ENCODE measurements at places on chromosomes 4 and X.

DNA sequence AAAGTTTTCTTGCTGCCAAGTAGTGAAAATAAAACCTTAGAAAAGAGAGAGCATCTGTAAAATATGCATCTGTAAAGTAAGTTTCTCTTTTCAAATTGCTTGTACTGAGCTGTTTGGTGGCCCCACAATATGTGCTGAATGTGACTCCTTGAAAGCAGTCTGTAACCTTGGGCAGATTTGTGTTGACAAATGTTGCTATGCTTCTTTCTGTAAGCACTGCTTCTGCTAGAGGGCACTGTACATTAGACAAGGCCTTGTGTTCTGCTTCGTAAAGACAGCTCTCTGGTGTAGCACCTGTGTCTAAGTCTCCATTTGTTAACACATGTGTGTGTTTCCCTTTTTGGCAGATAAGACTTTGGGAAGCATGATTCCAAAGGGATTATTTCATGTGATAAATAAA is 56.6 kb upstream of the NRK start:
- DNase-seq = no peak
- no peaks in the 10 kb centered on the region for H3K4me1 ChIP-seq
- H3K27me3 ChIP-seq = no peaks in the 10 kb centered on the region
- H3K4me3 ChIP-seq = no peak overlapping the region
- H3K27ac ChIP-seq = no peak overlapping the region

DNA sequence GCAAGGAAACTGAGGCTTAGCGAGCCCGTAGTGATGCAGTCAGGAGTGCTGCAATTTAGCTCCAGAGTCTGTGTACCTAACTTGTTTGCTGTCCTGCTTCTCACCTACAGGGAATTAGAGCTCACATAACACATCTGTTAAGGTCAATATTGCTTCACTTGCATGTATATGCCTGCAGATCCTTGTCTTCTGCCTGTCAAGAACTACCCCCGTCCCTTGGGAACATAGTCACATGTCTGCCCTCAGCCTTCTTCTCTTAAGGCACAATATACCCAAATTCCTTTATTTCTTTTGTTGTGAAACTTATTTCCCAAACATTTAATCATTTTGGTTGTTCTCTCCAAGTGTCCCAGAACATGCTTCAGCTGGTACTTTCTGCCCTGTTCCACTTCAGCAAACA is 103.3 kb upstream of the LEF1 start:
- H3K27me3 ChIP-seq = no peaks in the 10 kb centered on the region
- H3K36me3 ChIP-seq = no peaks in the 10 kb centered on the region
- no peaks in the 10 kb centered on the region for H3K4me1 ChIP-seq
- no peak overlapping the region for H3K27ac ChIP-seq
- DNase-seq = no peak

- H3K27me3 ChIP-seq = no peaks in the 10 kb centered on the region
- H3K4me3 ChIP-seq = no peak overlapping the region
- no peak overlapping the region for H3K27ac ChIP-seq
- H3K4me1 ChIP-seq = no peaks in the 10 kb centered on the region
- H3K36me3 ChIP-seq = no peaks in the 10 kb centered on the region
Observed at GRCh38 chr4:185792384-185793115, 19.4 kb downstream of the SORBS2 start.

DNA sequence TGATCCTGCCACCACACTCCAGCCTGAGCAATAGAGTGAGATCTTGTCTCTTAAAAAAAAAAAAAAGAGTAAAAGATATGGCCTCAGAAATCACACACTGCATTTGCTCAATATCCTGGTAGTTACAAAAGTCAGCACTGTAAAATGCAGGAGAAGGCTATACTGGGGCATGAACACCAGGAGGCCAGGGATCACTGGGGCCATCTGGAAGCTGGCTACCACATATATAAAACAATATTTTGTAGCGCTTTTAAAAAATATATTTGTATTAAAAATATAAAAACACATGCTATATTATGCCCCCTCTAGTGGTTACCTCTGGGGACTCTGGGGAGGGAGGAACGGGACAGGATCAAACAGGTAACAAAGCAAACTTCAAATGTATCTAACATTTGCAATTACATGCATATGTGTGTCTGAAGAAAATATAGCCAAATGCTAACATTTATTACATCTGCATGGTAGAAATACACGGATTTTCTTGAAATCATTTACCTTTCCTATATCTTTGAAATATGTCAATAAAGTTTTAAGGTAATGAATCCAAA is 4.0 kb downstream of the C4orf46 start:
- no peak for DNase-seq
- no peak overlapping the region for H3K27ac ChIP-seq
- H3K4me3 ChIP-seq = no peak overlapping the region
- no peaks in the 10 kb centered on the region for H3K36me3 ChIP-seq
- H3K4me1 ChIP-seq = no peaks in the 10 kb centered on the region

- H3K27me3 ChIP-seq = no peaks in the 10 kb centered on the region
- no peak for DNase-seq
- no peaks in the 10 kb centered on the region for H3K36me3 ChIP-seq
- H3K4me1 ChIP-seq = no peaks in the 10 kb centered on the region
Observed at GRCh38 chr4:40739347-40739746, 10.4 kb upstream of the NSUN7 start.

GRCh38 chrX:20974326-20974725 is 399.9 kb upstream of the CNKSR2 start:
- H3K4me1 ChIP-seq = no peaks in the 10 kb centered on the region
- no peak overlapping the region for H3K27ac ChIP-seq

DNA sequence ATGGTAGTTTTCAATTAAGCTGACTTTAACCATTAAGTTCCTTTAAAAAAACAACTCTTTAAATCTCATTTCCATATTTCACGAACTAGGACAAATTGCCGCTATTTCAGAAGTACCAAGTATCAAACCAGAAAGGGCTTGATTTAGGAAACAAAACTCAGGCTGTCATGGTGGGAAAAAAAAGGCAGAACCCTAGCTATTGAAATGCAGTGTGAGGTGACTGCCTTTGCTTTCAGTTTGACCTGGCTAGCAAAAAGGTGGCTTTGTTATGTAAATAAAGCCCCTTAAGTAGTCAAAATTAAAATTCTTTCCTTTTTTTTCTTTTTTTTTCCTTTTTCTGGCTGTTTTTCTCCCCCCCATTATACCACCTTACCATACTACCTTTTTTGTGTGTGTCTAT is 40.6 kb upstream of the CYP2U1 start:
- H3K4me3 ChIP-seq = no peak overlapping the region
- H3K27ac ChIP-seq = 0 out of 2 replicates have a peak overlapping the region, but pooled peaks have one; percentile 67
- no peaks in the 10 kb centered on the region for H3K36me3 ChIP-seq
- H3K27me3 ChIP-seq = no peaks in the 10 kb centered on the region
- H3K4me1 ChIP-seq = no peaks in the 10 kb centered on the region

GRCh38 chrX:11458170-11458569 is 165.0 kb downstream of the AMELX start:
- H3K36me3 ChIP-seq = no peaks in the 10 kb centered on the region
- no peak overlapping the region for H3K4me3 ChIP-seq
- DNase-seq = no peak
- no peaks in the 10 kb centered on the region for H3K4me1 ChIP-seq

GRCh38 chr4:110963662-110964280 is 340.9 kb upstream of the PITX2 start:
- no peak for DNase-seq
- H3K4me1 ChIP-seq = no peaks in the 10 kb centered on the region
- no peaks in the 10 kb centered on the region for H3K36me3 ChIP-seq
- no peaks in the 10 kb centered on the region for H3K27me3 ChIP-seq

- H3K4me3 ChIP-seq = no peak overlapping the region
- no peaks in the 10 kb centered on the region for H3K36me3 ChIP-seq
- H3K4me1 ChIP-seq = no peaks in the 10 kb centered on the region
- no peak overlapping the region for H3K27ac ChIP-seq
Observed at GRCh38 chrX:39157006-39157405, 355.7 kb downstream of the MID1IP1 start.

DNA sequence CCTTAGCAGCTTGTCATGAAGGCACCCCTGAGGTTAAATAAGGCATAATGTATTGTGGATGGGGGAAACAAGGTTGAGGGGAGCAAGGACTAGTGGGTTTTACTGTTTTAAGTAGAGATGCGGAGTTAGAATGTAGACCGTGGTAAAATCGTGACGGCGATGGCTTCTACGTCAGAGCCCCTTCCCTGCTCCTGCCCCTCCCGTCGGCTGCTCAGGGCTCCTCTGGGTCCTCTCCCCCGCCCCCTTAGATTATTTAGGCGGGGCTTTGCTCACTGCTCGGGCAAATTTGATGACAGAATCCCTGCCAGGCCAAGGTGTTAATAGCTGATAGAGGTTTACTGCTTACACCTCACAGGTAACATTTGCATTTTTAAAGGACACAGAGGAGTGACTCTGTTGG is 2.3 kb downstream of the FRMPD3 start:
- peak overlapping the region; percentile 43 for H3K4me3 ChIP-seq
- DNase-seq = no peak
- no peak overlapping the region for H3K27ac ChIP-seq
- H3K27me3 ChIP-seq = peaks cover 9% of the 10 kb centered on the region
- peaks cover 9% of the 10 kb centered on the region for H3K4me1 ChIP-seq
- H3K36me3 ChIP-seq = no peaks in the 10 kb centered on the region

GRCh38 chr4:185546335-185546734 is 11.0 kb upstream of the PDLIM3 start:
- H3K27me3 ChIP-seq = no peaks in the 10 kb centered on the region
- no peak overlapping the region for H3K27ac ChIP-seq
- H3K4me3 ChIP-seq = no peak overlapping the region

DNA sequence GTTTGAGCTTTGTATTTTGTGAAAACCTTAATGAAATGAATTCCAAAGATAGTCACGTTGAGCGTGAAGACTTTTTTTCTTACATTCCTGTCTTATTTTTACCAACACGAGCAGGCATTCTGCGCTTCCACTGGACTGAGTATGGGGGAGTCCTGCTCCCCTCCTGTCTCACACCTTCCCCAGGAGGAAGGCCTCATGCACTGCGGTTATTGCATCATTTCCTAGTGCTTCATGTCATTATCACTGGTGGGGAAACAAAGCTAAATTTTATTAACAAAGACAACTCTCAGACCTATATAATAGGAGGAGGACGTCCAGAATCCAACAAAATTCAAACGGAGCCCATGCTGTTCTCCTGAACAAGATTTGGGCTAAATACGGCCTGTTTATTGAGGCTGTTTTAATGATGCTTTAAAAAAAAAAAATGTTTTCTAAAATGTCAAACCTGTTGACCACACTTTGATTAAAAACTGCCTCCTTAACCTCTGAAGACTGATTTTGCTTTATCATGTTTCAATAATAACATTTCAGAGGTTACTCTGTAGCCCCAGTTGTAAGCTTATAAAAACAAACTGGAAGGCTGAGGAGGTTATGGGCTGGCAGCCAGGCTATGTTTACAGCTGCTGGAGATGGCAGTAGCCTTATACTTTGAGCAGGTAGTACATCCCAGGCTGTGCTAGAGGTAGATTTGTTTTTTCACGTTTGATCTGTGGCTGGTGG is 118.0 kb downstream of the SOWAHB start:
- DNase-seq = no peak
- peaks cover 23% of the 10 kb centered on the region for H3K36me3 ChIP-seq
- peaks cover 13% of the 10 kb centered on the region for H3K4me1 ChIP-seq
- no peaks in the 10 kb centered on the region for H3K27me3 ChIP-seq
- H3K4me3 ChIP-seq = no peak overlapping the region

DNA sequence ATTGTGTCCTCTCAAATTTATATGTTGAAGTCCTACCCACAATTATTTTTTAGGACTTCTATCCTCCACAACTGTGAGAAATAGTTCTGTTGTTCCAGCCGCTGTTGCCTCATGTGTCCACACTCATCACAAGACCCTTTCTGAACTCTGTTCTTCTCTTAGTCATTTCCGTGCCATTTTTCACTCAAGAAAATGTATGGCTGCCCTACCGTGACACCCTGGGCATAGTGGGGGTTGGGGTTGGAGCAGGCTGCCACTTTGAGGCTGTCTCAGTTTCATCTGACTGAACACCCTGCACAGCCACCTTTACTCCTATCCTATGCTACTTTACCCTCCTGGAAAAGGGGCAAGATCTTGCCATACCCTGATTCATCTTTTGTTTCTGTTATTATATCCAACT is 319.1 kb downstream of the TENM3 start:
- no peak for DNase-seq
- no peaks in the 10 kb centered on the region for H3K27me3 ChIP-seq
- H3K36me3 ChIP-seq = no peaks in the 10 kb centered on the region

GRCh38 chr4:183362916-183363542 is 40.8 kb upstream of the CLDN24 start:
- no peak overlapping the region for H3K27ac ChIP-seq
- no peak for DNase-seq
- no peaks in the 10 kb centered on the region for H3K4me1 ChIP-seq

DNA sequence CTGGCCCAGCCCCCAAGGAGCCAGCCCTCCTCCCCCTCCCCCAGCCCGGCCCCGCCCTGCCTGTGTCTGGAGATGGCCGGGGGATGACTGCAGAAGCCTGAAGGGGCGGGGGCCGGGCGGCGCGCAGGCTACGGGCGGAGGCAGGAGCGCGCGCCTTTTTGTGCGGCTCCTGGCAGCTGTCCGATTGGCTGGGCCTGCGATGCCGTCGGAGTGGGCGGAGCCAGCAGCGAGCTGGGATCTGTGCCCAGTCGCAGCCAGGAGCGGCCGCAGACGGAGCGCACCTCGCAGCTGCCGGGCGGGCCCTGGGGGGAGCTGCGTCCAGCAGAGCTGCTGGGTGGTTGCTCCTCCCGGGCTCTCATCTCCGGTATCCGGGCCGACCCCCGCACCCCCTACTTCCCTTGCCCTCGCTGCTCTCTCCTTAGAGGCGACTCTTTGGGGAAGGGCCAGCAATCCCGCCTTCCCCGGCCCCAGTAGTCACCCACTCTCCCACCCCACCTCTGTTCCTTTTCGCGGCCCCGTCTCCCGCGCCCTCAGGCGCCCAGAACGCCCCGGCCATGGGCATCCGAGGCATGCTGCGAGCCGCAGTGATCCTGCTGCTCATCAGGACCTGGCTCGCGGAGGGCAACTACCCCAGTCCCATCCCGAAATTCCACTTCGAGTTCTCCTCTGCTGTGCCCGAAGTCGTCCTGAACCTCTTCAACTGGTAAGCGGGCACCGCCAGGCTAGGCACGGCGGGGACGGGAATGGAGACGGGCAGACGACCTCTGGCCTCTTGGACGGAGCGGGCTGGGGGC is at the start of gene GABRQ:
Gene GABRQ, plus strand, starts transcription at position 247 of the 794 bp plus-strand sequence. Its CDS starts 308 bp downstream, at position 555.
- no peak within 1 kb of the TSS for H3K27ac ChIP-seq
- H3K27me3 ChIP-seq = peaks cover 4% of the 10 kb centered on the region
- peak; percentile 82 for DNase-seq
- no peaks in the 10 kb centered on the region for H3K36me3 ChIP-seq
- H3K4me1 ChIP-seq = peaks cover 20% of the 10 kb centered on the region
- peak within 1 kb of the TSS; percentile 60 for H3K4me3 ChIP-seq

DNA sequence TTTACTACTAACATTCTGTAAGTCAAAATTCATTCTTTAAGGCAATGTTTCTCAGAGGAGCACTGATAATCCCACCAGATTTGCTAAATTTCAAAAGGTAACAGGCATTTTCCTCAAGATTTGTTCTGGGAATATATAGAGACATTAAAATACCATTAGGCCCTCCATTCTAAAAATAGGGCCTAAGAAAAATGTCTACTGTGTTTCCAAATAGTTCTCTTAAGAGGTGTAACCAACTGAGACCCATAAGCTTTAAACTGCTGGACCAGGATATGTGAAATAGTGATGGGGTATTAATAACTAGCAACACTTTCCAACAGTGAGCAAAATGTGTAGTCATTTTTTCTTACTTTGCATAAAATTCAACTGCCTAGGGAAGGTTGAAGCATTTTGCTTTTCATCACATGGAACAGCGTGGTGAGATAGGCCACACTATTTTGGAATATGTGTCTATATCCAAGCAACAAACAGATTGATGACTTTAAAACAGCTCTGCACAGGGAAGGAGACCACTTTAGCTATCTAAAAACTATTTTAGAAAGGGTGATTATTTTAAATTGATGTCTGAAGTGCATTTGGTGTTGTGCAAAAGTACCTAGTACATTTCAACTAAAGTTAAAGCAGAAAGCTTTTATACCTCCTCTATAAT is 89.9 kb downstream of the CORIN start:
- no peaks in the 10 kb centered on the region for H3K36me3 ChIP-seq
- H3K27me3 ChIP-seq = no peaks in the 10 kb centered on the region
- H3K4me3 ChIP-seq = no peak overlapping the region
- H3K4me1 ChIP-seq = no peaks in the 10 kb centered on the region
- no peak for DNase-seq
- H3K27ac ChIP-seq = no peak overlapping the region

All from H1 (cell line).